Stimulated activated CD8-positive, alpha-beta memory T cell treated with anti-CD3 and anti-CD28 coated beads, Interleukin-7, amount 100 ng/mL, for 1 hour (primary cell): ENCODE measurements at places on chromosomes 3 and 15.

DNA sequence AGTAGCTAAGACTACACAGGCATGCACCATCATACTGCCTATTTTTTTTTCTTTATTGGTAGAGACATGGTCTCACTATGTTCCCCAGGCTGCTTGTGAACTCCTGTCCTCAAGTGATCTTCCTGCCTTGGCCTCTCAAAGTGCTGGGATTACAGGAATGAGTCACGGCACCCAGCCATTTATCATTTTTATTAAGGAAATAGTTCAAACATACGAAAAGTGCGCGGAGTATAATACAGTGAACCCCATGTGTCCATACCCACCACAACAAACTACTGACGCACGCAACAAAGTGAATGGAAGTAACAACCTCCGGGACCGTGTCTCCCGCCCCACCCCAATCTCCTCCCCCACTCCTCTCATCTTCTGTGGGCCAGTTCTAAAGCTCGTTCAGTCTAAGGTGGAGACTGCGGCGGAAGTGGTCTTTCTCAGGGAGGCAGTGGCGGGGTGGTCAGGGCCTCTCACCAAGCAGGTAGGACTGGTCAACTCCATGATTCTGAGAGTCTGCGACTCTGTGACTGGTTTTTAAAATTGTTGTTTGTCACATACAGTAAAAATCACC, 42.1 kb downstream of the DNAJB8 start:
- DNase-seq: no peak

GRCh38 chr3:154973851-154974250, 106.3 kb upstream of the MME start:
- DNase-seq: no peak

GRCh38 chr3:52051444-52051843, 4.9 kb downstream of the DUSP7 start:
- DNase-seq: no peak

- DNase-seq: no peak
Measured at GRCh38 chr3:153349108-153349499, 187.1 kb downstream of the RAP2B start.

- no peak for DNase-seq
Measured at GRCh38 chr3:13883681-13884080, 3.8 kb upstream of the WNT7A start.

DNA sequence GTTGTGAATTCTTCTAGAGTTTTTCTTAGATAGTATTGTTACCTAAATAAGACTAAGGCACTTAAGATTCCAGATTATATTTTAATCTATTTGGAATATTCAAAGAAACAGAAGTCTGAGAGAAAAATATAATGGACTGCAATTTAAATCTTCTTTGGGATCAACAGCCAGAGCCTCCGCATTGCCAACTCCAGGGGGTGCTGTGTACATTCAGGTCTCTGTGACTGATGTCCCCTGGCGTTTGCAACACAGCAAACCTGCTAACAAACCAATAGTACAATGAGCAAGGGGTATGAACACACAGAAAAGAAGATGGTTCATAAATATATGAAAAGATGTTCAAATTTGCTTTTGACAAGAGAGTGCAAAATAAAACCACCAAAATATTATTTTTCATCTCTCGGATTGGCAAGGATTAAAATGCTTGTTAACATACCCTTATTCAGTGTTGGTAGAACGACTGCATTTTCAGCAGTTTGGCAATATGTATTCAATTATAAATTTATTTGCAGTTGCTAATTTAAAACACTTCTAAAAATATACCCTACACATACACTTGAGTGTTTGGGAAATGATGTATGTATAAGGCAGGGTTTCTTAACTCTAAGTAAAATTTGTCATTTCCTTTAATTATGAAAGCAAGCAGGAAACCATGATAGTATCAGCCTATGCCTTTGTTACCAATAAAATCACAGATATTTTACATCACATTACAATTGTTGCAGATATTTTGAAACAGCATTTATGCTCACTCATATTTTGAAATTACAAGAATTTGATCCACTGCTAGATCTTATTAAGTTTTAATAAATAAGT, 16.1 kb upstream of the TM4SF1 start:
- no peak for DNase-seq
